ENCODE measurements at places on chromosomes 6 and 20.

GRCh38 chr6:72524011-72524645 is 97.7 kb upstream of the KCNQ5 start:
- no peak for DNase-seq

DNA sequence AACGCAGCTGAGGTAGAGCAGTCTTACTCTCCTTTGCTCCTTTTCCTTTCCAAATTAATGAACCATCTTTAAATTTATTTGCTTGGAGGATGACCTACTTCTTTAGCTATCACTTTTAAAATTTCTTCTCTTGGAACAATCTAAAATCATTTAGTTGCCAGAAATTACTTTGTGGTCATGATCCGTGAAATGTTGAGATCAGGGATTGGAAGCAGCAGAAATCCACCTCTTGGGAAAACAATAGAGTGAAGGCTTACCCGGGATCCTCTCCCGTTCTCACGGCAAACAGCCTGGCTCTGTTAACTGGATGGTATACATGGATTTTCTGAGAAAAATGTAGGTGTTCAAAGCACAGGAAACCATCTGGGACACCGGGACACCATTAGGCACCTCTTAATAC is 7.7 kb downstream of the AKAP12 start:
- no peak for DNase-seq

DNA sequence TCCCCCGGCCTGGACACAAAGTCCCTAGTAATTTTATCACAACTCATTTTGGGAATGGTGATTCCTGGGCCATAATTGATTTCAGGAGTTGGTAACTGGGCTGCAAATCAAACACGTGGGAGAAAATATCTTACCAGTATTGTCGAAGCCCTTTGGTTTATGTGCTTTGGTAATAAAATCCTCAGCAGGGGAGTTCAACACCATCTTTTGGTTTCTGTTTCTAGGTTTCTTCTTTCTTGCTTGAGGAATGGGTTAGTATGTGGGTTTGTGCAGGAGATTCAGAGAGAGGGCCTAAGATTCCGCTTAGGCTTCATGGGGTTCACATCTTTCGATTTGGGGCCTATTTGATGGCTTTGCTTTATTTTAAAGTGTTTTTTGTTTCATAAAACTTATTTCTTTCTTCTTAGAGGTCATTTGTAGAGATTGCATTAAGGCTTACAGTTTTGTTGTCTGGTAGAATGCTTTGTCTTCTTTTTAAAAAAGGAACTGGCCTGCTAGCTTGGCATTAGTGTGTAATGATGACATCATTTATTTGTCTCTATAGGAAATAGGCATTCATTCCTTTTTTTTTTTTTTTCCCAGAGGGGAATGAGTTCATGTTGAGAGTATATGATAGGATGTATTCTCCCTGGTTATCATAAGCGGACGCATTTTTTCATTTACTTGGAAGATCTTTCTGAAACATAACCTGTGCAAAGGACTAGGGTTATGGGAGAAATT is 45.8 kb downstream of the CYP24A1 start:
- DNase-seq = no peak

DNA sequence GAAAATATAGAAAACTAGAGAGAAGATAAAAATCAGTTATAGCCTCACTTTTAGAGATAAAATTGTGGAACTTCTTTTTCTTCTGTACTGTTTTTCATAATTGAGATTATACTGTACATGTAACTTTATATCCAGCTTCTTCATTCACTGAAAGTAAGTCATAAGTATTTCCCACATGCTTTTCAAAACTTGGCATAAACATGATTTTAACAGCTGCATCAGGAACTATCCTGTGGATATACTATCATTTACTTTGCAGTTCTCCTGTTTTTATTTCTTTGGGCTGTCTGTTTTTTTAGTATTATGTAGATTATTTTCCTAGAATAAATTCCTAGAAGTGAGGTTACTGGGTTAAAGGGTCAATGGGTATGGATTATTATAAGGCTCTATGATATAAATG is 14.8 kb downstream of the DSTN start:
- DNase-seq = no peak

GRCh38 chr20:40493071-40493470 is 196.0 kb downstream of the MAFB start:
- no peak for DNase-seq

DNA sequence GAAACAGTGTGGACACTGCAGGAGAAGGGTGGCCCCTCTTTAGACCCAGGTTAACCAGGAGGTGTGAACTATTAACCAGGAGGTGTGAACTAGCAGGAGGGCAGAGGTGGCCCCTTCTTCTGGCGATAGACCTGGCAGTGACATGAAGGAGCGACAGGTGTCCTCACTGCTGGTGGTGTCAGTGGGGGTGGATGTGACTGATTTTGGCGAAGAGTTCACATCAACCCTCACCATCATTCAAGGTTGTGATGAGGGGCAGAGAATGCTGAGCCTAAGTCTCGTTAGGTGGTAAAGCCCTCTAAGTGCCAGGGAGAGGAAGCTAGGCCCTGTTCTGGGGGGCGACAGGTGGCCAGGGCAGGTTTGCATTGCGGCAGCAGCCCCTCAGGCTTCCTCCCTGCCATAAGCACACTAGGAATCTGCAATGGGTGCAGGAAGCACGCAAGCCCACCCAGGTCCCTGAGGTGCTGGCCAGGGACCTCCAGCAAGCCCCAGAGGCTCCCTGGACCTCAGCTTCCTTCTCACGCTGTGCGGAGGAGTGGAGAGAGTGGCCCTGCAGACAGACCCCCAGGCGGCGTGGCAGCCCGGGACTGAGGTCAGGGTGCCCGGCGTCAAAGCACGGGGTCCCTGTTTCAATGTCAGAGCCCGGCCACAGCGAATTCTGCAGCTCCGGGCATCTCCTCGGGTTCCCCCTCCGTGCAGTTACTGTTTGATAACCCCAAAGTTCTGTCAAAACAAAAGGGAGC is 13.7 kb downstream of the NPEPL1 start:
- DNase-seq = no peak

GRCh38 chr6:41655646-41656001 is 17.4 kb downstream of the MDFI start:
- DNase-seq = no peak

DNA sequence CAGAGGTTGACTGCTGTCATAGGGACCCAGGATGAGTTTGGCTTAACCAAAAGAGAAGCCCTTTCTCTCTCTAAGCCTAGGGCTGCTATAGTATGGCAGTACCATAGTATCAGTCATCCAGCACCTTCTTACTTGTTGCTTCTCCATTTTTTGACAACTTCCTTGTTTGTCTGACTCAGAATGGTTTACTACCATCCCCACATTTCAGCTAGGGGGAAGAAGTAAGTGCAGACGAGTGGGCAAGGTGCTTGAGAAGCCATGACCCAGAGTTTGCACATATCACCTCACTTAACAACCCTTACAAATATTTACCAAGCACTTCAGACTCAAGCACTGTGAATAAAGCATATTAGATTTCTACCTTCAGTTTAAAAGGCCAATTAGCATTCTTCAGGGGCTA is 289.9 kb upstream of the TSHZ2 start:
- no peak for DNase-seq

- DNase-seq = no peak
Measured at GRCh38 chr6:80535914-80536565, 429.6 kb downstream of the BCKDHB start.

- DNase-seq = no peak
Measured at GRCh38 chr6:8075704-8076103, 11.5 kb upstream of the BLOC1S5 start.

GRCh38 chr6:155080881-155081845 is 86.0 kb downstream of the TIAM2 start:
- DNase-seq = no peak

DNA sequence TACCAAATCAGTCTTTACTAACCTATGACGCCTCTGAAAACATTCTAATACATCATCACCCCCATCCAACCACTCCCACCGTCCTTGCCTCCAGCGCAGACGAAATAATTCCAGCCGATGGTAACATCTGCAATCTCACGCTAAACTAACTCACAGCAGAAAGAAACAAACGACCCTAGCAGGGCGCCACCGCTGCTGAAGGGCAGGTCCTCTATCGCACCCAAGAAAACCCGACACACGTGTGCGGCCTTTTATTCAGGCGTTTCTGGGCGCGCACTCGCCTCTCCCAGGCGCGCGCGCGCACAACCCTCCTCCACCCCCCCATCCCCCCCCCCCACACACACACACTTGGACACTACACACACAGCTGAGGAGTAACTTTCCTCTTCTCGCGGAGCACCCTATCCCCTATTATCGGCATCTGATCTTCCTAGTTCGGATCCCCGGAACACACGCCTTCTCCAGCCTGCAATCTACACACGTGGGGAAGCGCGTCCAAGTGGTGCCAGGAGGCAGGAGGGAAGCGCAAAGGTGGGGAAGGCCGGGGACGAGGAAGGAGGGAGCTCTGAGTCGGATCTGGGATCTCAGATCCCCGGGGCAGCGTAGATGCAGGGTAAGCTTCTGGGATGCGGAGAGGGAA is 1.4 kb downstream of the GFOD1 start:
- peak; percentile 16 for DNase-seq

GRCh38 chr6:155315516-155315871 is 1.2 kb upstream of the TFB1M start:
- DNase-seq = no peak

Data from skin of body (tissue), 3 donors.